NCI-H1930 (cell line): ENCODE measurements at places on chromosomes 3 and 15.

- no peak for DNase-seq
These were observed 319.3 kb upstream of the SATB1 start for GRCh38 chr3:18744472-18744871.

- DNase-seq = no peak
These were observed 161.6 kb downstream of the TIGIT start for GRCh38 chr3:114455432-114455831.

- DNase-seq = no peak
These were observed 91.0 kb downstream of the RAD18 start for GRCh38 chr3:8872261-8872660.

DNA sequence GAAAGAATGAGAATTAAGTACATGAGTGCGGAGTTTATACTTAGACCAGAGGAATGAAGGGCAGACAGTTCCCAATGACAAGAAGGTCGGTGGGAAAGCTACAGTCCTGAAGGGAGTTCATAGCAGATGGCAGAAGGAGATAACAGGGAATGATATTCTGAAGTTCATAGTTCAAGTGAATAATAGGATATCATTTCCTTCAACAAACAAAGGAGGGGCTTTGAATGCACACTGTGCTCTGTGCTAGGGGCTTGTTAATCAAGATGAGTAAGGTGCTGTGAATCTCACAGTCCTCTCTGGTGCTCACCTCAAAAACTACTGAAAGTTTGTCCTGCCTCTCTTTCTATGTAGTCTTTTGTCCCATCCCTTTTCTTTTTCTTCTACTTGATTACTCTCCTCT is 41.9 kb downstream of the SIDT1 start:
- DNase-seq = no peak

DNA sequence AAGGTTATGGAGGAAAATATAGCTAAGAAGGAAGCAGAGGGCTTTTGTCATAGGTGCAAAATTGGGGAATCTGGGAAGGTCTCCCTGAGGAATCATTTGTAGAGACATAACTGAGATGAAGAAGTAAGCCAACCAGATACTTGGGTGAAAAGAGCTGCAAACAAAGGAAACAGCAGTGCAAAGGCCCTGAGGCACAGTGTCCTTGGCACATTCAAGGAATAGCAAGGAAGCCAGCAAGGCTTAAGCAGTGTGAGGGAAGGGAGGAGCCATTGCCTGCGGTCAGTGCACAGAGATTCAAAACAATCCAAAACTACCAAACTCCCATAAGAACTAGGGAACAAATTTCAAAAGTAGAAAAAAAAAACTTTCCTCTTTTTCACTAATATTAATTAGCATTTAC is 88.3 kb downstream of the WDR49 start:
- no peak for DNase-seq

DNA sequence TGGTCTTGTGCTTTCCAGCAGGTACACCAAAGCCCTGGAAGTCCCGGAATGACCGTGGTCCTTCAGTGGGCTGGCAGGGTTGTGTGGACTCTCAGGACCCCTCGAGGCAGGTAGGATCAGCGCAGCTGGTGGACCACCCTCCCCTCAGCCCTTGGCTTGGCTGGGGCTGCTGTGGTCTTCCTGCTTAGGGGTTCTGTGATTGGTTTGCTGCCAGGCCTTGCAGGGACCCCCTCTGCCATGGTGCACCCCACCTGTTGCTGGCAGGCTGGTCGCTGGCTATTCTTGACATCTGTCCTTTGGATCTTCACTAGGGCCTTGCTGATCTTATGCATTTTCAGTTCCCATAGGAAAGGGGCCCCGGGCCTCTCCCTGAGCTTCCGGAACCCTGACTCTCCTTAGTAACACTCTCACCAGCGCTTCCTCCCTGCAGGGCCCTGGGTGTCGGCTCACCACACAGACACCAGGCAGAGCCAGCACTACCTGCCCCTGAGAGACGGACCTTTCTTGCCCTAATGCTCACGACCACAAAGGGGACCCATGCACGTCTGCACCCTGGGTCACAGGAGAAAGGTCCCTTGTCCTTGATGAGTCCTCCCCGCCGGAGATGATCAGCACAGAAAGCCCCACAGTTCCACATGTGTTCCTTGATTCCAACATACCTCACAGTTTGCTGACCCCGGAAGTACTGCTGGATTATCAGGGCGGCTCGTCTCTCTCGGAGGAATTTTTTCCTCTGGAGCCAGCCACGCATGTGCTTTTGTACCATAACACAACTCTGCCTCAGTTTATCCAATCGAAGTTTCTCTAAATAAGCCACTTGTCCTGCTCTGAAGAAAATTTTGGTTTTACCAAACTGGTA is 51.7 kb downstream of the MYO5C start:
- no peak for DNase-seq

GRCh38 chr3:12902181-12902999 is 61.0 kb upstream of the RPL32 start:
- DNase-seq = no peak

DNA sequence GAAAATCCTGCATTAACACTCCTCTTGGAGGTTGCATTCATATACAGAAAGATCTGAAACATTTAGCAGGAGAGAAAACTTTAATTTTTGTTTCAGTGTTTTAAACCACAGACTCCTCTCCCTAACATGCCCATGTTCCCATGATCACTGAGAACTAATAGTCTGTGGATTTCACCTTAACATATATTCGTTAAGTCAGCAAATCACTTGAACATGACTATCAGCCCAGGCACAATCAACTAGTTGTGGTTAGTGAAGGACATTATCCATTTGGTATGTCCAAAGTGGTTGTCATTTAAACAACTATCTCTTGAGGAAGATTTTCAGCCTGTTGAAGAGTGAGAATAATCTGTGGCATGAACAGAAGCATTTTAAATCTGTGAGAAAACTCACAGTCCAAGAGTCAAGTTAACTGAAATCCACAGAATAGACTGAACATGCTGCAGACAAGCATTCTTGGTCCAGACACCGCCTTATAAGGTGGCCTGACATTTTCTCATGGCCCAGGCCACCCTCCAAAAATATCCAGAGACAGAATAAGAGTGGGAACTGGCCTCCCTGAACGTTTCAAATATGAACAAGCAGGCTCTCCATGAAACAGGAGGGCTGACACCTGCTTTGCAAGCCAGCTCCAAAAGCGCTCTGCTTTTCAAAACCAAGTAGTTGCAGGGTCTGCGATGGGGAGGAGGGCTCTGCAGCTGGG is 39.9 kb upstream of the ADCY5 start:
- DNase-seq = no peak

GRCh38 chr3:127990461-127990860 is 61.8 kb upstream of the SEC61A1 start:
- no peak for DNase-seq

- no peak for DNase-seq
These were observed 49.1 kb downstream of the HCN4 start for GRCh38 chr15:73319460-73320245.

- DNase-seq = no peak
These were observed 145.0 kb downstream of the ADAM10 start for GRCh38 chr15:58604455-58604923.

DNA sequence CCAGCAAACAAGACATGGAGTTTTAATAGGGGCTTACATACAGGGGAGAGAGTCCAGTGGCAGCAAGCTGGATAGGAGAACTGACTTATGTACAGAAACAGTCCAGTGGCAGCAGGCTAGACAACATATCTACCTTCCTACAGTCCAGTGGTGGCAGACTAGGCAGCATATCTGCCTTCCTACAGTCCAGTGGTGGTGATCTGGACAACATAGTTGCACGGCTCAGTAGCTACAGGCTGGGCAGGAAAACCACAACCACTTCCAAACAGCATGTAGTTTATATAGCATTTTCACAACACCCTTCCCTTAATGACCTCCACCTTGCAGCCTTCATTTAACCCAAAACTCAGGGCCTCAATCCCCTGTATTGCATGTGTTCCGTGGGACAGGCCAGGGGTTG is 181.3 kb upstream of the EIF1B start:
- no peak for DNase-seq

DNA sequence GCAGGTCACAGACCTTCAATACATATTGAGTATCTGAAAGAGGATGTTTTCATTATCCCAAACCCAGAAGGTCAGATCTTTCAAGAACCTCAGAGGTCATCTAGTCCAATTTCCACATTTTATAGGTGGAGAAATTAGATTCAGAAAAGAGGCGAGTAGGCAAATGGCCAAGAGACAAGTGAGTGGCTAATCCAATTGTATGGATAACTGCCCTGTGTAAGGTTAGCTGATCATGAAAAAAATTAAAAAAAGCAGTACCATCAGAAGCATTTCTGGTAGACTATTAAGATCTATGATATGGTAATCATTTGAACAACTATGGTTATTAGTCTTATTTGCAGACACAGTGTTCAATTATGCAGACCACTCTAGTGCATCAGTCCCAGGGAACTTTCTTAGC is 660.7 kb upstream of the CFAP20DC start:
- no peak for DNase-seq

- no peak for DNase-seq
These were observed 733.7 kb upstream of the CFAP20DC start for GRCh38 chr3:59783468-59783988.

DNA sequence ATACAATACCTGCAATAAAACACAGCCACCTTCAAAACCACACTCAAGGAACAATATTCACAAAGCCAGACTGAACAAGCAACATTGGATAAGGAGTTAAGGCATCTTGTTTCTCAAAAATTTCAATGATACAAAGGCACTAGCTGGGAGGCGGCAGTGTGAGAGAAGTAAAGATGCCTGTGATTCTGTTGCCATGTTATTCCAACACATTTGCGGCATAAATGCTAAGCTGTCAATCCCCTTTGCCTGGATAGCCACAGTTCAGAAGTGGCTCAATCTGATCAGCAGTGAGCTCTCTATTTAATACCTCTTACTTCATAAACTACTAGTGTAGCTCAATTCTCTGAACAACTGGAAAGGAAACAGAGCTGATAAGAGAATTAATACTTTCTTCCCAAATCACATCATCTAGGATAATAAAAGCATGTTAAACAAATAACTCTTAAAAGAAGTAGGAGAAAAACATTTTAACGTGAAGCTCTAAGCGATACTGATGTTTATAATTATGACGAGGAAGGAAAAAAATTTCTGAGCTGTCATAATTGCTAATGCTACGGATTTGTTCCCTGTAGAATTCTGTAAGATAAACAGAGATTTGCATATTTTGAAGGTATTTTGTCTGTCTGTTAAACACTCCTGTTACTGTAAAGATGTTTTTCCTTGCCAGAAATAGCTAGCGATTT is 358.4 kb downstream of the FOXP1 start:
- no peak for DNase-seq

- DNase-seq = no peak
These were observed 43.8 kb upstream of the SLC25A26 start for GRCh38 chr3:66177026-66177425.

DNA sequence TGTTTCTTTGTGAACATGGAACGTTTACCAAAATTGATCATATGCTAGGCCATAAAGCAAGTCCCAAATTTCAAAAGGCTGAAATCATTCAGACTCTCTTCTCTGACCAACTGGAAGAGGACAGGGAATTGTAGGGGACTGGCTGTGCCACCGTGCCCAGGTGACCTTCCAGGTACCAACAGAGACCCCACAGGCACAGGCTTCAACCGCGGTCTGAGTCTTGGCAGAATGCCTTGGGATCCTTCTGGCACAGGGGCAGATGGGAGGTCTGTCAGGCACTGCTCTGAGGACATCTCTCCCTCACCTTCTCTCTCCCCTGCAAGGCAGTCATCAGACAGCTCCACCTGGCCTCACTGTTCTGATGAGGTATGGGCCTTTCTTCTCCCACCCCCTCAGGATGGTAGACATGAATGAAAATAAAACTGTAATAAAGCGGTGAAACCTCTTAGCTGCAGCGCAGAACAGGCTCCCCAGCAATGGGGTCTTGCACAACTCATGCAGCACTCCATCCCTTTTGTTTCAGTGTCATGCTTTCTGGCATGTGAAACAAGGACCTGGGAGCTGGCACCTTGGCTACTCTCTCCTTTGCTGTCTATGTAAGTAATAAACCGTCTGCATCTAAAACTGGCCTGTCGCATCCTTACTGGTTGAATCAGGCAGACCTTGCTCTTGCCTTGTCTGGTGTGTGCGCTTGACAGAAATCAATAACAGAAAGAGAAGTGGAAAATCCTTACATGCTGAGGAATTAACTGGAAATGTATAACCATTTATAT is 289.2 kb downstream of the KLF13 start:
- DNase-seq = no peak

DNA sequence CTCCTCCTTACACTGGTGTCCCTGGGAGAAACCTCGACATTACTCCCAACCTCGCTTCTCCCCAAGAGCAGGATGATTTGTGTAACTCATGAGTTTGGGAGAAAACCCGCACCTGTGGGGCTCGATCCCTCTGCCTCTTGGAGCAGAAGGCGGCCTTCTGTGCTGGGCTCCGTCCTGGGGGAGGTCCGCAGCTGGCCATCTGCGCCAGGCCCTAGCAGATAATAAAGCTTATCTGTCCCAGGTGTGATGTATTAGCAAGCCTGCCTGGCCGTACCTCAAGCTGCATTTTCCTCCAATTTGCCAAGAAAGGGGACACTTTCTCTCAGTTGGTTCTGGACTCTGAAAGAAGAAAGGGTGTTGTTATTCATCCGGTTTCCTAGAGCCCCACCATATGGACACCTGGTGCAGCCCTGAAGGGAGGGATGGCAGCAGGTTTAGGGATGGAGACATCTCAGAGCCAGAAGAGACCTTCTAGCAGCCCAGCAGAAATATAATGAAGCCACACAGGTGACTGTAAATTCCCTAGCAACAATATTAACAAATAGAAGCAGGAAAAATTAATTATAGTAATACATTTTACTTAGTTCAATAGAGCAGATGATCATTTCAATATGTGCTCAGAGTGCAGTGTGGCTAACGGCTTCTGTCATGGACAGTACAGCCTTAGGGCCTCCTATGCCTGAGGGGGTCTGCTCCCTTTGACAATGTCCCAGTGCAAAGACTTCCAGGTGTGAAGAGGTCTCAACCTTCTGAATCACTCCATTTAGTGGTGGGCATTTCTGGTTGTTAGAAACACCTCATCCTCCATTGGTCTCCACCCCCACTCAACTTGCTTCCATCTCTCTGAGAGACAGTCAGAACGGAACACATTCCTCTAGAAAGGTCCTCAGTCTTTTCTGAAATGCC is 94.8 kb downstream of the CPN2 start:
- no peak for DNase-seq

DNA sequence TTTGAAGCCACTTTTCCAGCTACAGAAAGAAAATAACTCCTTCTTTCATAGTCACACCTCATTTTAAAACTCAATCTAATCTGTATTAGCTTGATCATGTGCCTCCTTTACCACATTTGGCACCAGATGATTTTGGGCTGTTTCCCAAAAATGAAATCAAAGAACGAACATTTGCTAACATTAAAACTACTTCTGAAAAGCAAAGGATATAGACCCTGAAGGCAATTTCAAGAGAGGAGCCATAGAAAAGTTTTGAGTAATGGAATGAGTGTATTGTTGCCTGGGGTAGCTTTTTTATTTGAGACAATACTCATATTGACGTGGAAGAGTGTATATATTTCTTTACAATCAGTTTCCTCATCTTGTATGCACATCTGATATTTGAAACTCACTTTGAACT is 152.8 kb upstream of the TBL1XR1 start:
- no peak for DNase-seq

GRCh38 chr3:81898336-81898735 is 136.9 kb upstream of the GBE1 start:
- DNase-seq = no peak
